Umbilical cord (tissue), 2 donors: ENCODE measurements at places on chromosomes 4 and X. TPM values are rescaled to one million over a fixed set of nuclear protein-coding genes. Genes with fewer than 3 reads are reported as not detected.

Gene ATOH1
- total RNA-seq = 0.48 TPM

Gene NAP1L2
- 0.48 TPM for total RNA-seq

Gene DDX53
- 2.2 TPM for total RNA-seq

Gene IQCM
- total RNA-seq = not detected

Gene CSN3
- total RNA-seq = not detected

Gene TNIP3
- 1.2 TPM for total RNA-seq

Gene TEX13D
- 1.4 TPM for total RNA-seq

Gene YIPF7
- not detected for total RNA-seq

Gene USP17L24
- total RNA-seq = not detected

Gene HSFX3
- not detected for total RNA-seq

Gene ADH1A
- total RNA-seq = 0.48 TPM

Gene FGFR3
- 66.2 TPM for total RNA-seq

Gene TLR8
- 1.7 TPM for total RNA-seq

Gene MGARP
- 21.2 TPM for total RNA-seq

Gene TMSB15A
- total RNA-seq = 25.8 TPM

Gene MBNL3
- 22.9 TPM for total RNA-seq

Gene DKK2
- 179 TPM for total RNA-seq

Gene ETDA
- total RNA-seq = not detected

Gene ZCCHC18
- 1.7 TPM for total RNA-seq

Gene HTR2C
- not detected for total RNA-seq

Gene PNMA6F
- total RNA-seq = not detected

Gene GUCY1A1
- 252 TPM for total RNA-seq

Gene KLF8
- total RNA-seq = 7.2 TPM

Gene NEK1
- total RNA-seq = 23.4 TPM
